ENCODE measurements at places on chromosomes 3 and 15.

DNA sequence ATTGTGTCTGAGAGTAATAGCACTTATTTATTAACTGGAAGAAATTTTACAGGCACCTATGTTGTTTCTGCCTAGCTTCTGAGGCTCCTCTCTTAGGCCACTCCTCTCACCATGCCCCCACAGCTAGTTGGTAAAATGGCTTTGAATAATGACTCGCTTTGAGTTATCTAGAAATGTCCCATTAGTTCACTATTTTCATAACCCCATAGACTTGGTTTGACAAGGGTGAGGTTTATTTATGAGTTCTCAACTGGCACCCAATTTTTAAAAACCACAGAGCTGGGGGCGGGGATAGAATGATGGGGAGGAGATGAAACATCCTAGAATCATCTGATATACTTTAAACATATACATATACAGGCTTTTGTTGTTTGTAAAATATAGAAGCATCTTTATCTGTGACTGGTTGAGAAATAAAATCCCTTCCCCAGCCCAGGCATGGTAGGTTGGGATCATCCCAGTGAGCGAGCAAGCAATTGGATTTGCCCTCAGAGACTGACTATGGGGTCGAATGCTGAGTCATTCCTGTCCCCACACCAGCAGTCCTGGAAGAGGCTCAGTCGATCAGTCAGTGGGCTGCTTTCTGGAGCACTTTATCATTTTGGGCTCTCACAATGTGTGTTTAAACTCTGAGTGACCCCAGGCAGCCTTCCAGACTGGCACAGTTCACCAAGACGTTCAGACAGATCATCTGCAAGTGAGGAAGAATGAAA is 60.2 kb upstream of the TSEN2 start:
- DNase-seq: no peak

DNA sequence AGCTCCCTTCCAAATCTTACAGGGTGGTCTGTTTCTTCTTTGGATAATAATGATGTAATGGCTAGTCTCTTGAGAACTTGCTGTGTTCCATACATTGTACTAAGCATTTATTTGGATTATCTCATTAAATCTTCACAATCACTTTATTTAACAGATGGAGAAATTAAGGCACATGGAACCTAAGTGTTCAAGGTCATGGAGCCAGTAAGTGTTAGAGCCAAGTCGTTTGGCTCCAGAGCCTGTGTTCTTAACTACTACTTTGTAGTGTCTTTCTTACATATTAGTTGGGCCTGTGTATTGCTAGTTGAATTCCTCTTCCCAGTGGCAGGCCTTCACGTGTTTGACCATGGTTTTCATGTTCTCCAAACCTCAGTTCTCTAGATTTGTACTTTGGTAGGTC is 177.8 kb downstream of the ATG7 start:
- no peak for DNase-seq

- peak; percentile 91 for DNase-seq
Measured at GRCh38 chr3:182327196-182327681, 466.1 kb upstream of the ATP11B start.

GRCh38 chr15:60442763-60443162 is 36.2 kb downstream of the ICE2 start:
- DNase-seq: no peak

DNA sequence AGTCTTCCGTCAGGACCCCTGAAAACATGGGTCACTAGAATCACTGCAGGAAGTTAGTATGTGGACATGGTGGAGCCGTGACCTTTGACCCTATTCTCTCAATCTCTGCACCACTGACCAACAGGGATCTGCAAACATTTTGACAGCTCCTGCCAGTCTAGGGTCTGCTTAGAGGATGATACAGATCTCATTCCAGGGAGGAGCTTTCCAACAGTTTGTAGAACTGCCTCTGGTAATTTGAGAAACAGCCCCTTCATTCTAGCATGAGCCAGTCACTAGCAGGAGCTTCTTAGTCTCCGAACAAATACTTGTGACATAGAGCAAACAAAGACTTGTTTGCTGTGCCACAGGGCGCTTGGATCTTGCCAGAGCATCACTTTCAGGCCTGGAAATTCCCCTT is 270.3 kb upstream of the CFAP20DC start:
- DNase-seq: no peak

DNA sequence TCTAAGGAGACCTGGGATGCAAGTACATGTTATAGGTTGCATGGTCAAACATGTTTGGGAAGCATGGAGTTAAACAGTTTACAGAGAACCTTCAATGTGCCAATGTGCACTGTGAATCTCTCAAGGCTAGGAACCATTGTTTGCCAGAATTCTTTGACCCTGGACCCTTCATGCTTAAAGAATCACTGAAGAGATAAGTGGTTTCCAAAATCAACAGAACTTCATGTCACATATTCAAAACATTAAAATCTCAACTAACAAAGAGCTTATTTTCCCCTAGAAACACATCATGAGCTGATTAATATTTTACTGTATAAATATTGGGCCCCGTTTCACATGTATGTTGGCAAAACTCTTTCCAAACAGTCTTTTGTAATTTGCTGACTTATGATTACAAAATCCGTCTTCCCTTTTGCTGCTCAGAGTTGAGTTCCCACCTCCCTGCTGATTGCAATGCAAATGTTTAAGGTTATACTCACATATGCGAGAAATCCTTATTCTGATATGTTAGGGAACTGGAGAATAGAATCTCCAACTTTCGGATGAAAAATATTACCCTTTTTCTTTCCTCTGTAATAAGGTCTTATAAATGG is 380.2 kb downstream of the DIPK2A start:
- DNase-seq: no peak

DNA sequence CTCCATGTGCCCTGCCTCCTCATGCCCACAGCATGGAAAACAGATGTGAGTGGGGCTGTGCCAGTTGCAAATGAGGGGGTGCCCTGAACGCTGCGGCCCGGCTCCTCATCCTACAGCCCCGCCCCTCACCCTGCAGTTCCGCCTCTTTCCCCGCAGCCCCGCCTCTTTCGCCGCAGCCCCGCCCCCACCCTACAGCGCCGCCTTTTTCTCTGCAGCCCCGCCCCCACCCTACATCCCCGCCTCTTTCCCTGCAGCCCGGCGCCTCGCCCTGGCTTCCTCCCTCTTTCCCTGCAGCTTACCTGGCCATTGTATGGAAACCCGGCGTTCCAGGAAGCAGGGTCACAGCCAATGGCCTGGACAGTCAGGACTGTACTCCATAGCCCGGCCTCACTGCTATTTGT is 284.9 kb downstream of the TLE3 start:
- DNase-seq: no peak

DNA sequence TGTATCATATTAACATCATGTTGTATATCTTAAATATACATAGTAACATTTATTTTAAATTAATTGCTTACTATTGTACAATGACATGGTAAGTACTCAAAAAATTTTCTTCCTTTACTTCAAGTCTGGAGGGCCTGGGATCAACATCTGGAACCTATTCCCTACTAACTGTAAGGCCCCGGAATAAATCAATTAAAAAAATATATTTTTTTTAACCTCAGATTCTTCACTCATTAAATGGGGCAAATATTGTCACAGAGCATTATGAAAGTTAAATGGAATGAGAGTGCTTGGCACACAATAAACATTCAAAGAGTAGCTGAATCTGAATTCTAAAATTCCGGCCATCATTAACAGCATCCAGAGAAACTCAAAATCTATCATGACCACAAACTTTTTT is 16.5 kb downstream of the GSK3B start:
- no peak for DNase-seq

GRCh38 chr15:38176155-38176554 is 76.5 kb upstream of the SPRED1 start:
- DNase-seq: no peak

GRCh38 chr3:114460459-114460858 is 166.6 kb downstream of the TIGIT start:
- no peak for DNase-seq

GRCh38 chr3:136929977-136930670 is 27.7 kb upstream of the IL20RB start:
- DNase-seq: no peak

- no peak for DNase-seq
Measured at GRCh38 chr3:191301017-191301416, 28.2 kb upstream of the CCDC50 start.

DNA sequence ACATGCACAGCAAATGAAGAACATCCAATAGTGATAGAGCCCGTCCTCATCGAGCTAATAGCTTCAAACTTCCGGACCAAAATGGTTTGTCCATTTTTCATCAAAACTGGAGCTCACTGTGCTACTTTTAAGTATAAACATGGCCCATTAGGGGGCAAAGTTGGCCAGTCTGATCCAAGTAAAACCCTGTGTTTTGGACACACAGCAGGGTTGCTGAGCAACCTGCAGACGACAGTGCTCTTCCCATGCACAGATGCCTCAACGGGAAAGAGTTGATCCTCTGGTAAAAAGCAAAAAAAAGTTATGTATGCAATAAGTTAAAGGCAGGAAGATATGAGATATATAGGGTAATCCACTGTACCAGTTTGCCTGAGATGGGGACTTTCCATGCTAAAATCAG is 244.0 kb upstream of the THBS1 start:
- no peak for DNase-seq

GRCh38 chr3:32947789-32948238 is 3.6 kb upstream of the CCR4 start:
- peak; percentile 65 for DNase-seq

DNA sequence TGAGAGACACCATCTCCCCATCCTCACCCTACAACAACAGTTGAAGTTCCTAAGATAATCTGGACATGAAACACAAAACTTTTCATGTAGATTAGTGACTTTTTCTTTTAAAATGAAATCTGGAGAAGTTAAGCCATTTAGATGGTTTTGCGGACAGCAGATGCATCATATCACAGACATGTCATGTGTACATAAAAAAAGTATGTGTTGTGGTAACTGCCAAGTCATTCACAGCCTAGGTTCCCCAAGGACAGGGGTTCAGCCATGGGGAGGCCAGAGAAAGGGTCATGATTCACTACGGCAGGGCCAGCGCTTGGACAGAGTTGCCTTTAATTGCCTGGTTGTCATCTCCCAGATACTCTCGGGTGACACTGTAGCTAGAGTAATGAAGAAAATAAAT is 163.2 kb downstream of the PDZRN3 start:
- DNase-seq: no peak

DNA sequence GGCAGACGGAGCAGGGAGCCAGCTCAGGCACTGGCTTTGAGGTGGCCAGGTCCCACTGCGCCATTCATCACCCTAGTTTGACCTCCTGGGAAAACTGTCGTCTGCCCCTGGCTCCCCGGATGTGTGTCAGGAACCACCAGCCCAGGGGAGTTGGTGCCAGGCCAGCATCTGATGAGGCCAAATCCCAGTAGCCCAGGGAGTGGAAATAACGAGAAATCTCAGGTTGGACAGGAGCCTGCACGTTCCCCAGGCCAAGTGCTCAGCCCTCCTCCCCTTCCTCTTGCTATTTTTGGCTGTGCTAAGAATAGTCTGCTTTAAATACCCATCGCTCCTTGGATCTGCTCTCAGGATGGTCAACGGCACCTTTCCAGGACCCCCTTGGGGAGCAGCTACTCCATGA is 93.1 kb upstream of the RPL32 start:
- DNase-seq: no peak

DNA sequence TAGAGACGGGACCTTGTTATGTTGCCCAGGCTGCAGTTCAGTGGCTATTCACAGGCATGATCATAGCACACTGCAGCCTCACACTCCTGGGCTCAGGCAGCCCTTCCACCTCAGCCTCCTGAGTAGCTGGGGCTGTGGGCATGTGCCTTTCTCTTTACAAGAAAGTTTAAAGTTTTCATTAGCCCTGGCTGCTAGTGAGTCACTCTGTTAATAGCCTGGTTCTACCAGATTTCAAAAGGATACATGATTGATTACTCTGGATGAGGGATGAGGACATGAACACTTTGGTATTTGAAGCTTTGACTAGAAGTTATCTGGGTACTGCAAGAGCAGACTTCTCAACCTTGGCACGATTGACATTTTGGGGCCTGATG is 95.1 kb downstream of the DHX36 start:
- no peak for DNase-seq

GRCh38 chr3:133591271-133591742 is 17.8 kb downstream of the CDV3 start:
- DNase-seq: no peak

GRCh38 chr15:48222627-48223026 is 16.5 kb downstream of the SLC12A1 start:
- no peak for DNase-seq

- no peak for DNase-seq
Measured at GRCh38 chr3:12854565-12854964, 13.2 kb upstream of the RPL32 start.

GRCh38 chr15:25711164-25711563 is 152.0 kb downstream of the ATP10A start:
- no peak for DNase-seq

GRCh38 chr15:66830358-66830757 is 128.3 kb downstream of the SMAD6 start:
- DNase-seq: no peak

DNA sequence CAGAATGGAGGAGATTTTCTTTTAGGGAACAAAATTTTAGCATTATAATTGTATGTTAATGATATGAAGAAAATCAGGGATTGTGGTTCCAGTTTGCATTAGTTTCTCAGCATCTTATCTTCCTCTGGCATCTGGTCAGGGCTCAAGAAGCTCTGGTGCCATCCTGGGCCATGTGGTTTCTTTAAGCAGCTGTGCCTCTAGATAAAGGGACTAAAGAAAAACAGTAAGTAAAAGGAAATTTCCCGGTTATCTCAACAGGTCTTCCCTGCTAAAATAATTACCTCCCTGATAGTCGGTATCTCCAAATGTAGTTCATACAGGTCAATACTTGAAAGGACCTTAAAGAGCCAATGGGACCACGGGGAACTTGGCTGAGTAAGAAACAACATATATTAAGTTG is 375.1 kb upstream of the RBMS3 start:
- no peak for DNase-seq

DNA sequence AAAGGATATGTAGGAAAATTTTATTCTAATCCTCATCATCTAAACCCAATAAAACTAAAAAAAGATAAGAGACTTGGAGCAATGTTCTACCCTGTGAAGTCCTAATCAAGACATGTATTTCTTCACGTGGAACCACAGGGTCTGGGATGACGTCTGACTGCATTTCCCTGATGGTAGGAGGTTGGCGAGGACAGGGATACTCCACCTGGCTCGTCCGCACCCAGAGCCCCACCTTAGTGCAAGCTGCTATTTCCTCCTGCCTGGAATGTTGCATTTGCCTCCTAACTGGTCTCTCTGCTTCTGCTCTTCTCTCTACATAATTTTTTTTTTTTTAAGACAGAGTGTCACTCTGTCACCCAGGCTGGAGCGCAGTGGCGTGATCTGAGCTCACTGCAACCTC is 57.7 kb upstream of the RASGRP1 start:
- DNase-seq: no peak

- no peak for DNase-seq
Measured at GRCh38 chr3:114974387-114974786, 172.7 kb downstream of the ZBTB20 start.

- peak; percentile 86 for DNase-seq
Measured at GRCh38 chr3:51968170-51968775, 1.0 kb upstream of the PCBP4 start.

- DNase-seq: peak; percentile 76
Measured at GRCh38 chr3:149969110-149969939, 1.4 kb downstream of the PFN2 start.

Data from retina (tissue), 1 donor.